Chondrocyte (in vitro differentiated cells): ENCODE measurements at places on chromosomes 11 and 22.

DNA sequence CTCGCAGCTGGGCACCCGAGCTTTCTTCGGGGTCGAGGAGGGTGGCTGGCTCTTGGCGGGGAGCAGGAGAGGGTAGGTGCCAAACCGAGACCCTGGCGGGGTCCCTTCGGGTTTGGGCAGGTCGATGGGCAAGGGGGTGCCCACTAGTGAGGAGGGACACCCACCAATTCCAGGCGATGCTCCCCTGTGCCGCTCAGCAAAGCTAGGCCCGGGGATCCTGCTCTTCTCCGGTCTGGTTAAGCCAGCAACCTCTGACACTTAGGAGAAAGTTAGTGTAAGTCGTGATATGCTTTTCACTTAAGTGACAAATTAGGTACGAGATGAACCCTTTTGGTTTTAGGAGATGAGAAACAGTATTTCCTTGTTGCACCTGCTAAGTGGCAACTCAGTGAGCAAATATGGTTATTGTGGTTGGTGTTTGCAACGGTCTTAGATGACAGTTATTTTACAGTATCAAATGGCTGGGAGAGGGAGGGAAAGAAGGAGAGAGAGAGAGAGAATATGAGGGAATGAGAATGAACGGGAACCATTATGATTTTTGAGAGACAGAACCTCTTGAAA lies 565 bp downstream of the NUCB2 start:
- DNase-seq, result no peak

- DNase-seq, result no peak
Observed at GRCh38 chr11:135008001-135008405, 596.0 kb upstream of the B3GAT1 start.

DNA sequence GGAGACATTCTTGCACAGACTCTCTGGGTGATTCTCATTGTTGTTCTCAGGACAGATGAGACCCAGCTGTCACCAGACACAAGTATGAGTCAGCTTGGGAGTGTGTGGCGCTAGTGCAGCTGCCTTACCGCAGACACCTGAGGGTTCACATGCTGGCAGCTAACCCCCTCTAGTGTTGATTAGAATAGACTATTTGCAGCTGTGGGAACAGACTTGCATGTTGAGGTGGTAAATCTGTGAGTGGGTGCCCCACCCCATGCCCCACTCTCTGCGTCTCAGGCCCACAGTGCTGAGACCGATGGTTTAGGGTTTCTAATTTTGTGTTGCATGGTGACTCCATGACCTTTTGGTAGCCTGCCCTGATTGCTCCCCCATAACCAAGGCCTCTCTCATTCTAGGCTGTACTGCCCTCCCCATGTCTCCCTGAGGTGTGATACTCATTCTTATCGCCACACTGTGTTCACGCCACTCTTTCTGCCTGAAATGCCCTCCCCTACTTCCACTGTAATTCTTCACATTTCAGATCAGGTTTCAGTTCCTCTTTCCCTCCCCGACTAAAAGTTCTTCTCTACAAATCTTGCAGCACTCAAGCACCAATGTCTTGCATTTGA lies 73.7 kb upstream of the KIRREL3 start:
- DNase-seq, result no peak

DNA sequence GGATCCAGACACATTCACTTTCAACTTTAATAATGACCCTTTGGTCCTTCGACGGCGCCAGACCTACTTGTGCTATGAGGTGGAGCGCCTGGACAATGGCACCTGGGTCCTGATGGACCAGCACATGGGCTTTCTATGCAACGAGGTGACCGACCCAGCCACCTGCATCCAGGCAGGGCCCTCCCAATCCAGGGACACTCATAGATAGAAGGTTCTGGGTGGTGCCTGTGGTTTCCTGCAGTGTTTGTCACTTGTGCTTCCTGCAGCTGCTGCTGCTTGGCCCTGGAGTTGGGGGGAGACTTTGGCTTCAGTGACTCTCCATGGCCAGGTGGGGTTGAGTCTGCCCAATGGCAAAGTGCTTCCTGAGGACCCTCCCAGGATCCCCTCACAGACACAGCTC lies 7.3 kb downstream of the APOBEC3B start:
- DNase-seq, result no peak

DNA sequence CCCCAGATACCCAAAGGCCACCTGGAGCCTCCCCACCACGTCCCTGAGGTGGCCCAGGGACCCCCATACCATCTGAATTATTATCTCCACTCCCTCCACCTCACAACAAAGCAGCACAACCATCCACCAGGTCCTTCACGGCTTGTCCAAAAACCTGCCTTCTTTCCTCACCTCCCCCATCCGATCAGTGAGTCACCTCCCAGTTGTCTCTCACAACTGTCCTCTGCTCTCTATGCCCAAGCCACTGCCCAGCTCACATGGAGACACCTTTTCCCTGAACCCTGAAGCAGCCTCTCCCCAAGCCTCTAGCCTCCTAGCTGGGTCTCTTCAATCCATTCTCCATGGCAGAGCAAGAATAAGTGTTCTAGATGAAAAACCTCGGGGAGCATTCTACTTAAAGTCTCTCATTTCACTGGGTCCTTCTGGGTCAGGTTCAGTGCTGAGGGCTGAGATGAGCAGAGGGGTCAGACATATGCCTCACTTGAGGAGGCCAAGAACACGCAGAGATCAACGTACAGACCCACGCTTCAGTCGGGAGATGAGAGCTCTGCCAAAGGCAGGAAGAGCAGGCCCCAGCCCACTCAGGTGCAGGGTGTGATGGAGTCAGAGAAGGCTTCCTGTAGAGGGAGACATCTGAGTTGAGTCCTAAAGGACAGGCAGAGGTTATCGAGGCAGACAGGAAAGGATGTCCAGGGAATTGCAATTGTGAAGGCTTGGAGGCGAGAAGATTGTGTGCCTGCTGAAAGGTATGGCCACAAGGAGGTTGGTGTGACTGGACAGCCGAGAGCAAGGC lies 74.7 kb downstream of the PDE2A start:
- DNase-seq, result no peak

- no peak for DNase-seq
Observed at GRCh38 chr11:14101388-14101787, 138.9 kb downstream of the SPON1 start.

DNA sequence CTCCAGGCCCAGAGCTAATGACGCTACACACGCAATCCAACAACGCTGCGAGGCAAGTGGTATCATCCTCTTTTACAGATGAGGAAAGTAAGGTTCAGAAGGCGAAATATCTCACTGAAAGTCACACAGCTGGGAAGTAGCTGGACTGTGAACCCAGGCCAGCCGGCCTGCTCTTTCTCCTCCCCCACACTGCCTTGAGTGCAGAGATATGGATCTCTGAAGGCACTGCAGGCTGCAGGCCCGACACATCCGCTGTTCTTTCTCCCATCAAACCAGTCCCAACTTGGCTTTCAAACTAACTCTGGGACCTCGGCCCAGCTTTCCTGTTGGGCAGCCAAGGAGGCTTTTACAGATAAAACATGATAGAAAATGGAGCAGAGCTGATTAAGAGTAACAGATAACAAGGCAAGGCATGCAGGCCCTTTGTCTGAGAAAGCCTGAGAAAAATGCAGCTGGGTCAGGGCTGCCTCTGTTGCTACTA lies 64.0 kb upstream of the PTPRJ start:
- DNase-seq, result no peak

GRCh38 chr11:9259981-9260837 lies 4.9 kb downstream of the DENND5A start:
- no peak for DNase-seq

DNA sequence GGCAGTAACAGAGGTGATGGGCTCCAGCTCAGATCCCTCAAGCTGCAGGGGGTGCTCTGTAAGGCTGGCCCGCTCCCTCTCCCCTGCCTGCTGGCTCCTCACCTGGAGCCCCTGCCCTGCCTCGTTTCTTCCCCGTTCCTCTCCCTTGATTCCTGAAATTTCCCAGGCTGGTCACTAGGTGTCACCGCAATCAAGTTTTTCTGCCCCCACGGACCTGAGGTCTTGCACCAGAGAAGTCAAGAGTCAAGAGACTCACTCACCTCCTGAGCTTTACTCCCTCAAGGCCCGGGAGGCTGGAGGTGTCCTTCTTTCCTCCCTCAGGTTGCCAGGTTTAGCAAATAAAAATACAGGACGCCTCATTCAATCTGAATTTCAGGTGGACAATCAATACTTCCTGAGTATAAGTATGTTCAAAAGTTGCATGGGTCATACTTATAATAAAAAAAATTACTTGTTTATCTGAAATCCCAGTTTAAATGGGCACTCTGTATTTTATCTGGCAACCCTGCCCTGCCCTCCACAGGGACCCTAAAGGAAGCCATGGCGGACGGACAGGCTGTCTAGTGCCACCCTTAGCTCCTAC lies 69.2 kb downstream of the SCUBE1 start:
- DNase-seq, result no peak

DNA sequence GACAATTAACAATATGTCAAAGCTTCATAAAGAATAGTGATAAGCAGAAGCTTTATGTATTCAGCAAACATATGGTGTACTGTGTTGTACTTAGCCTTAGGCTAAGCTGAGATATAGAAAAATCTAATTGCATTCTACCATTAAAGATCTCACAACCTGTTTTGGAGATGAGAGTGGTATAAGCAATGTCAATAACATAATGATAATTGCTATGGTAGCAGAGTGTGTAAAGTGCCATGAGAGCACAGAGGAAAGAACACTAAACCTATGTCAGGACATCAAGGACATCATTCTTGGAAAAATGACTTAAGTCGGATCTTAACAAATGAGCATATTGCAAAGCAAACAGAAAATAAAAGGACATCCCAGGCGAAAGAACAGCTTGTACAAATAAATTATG lies 28.6 kb upstream of the ANGPTL5 start:
- DNase-seq, result no peak

DNA sequence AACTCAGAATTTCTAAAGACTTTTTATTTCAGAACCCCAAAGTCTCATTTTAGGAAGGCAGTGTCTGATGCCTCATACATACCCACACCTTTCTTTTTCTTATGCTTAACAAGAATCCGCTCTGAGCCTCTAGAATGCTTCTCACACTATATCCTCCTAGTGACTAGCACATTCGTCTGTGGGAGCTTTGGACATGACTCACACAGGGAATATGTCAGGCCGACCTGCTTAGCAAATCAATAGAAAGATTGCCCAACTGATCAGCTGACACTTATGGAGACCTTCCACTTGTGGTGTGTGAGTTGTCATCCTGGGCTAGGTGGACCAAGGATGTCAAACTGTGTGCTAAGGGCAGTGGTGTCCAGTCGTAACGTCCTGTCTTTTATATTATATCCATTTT lies 129.9 kb upstream of the TTC12 start:
- DNase-seq, result no peak

GRCh38 chr11:1836011-1836945 lies 1.5 kb downstream of the SYT8 start:
- DNase-seq, result no peak

DNA sequence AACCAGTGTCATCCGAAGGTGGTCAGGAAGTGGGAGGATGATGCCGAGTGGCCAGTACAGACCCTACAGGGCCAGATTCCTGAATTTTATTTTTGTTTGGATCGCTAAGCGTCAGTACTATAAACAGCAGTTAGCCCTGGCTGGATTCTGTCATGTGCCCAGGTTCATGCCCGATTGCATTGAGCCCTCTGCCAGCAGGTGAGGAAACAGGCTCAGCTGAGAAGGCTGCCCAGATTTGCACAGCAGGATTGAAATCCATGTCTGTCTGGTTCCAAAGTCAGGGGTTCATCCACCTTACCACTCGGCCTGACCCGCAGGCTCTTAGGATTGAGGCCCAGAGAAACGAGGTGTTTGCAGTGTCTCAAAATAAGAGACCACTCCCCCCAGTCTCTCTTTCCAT lies 9.1 kb upstream of the TBC1D22A start:
- DNase-seq, result no peak

DNA sequence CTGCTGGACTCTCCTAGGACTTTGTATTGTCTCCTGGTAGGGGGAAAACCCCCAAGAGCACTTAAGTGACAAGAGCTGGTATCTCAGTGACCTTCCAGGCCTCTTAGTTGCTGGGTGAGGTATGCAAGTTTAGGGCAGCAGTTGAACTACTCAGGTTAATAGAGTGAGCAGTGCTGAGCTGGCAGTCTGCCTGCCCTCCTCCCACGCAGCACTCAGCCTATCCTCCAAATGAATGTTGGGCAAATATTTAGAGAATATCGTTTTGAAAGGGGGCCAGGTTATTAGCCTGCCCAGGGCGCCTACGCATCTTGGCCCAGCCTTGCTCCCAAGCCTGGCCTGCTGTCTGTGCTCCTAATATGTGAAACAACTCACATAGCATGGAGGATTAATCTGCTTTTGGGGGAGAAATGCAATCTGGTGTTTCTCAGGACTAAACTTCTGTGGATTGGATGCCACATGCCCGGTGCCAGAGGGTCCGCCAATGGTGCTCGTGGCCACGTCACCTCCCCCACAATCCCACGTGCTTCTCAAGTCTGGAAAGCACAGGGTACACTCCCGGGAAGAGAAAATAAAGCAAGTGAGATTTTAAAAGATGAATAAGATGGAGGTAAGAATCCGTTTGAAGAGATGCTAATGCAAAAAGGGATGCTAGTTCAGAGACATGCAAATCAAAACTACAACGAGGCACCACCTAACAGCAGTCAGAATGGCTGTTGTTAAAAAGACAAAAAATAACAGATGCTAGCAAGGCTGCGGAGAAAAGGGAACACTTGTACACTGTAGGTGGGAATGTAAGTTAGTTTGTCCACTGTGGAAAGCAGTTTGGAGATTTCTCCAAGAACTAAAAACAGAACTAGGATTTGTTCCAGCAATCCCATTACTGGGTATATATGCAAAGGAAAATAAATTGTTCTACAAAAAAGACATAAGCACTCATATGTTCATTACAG lies 67.7 kb downstream of the SPON1 start:
- DNase-seq, result no peak

DNA sequence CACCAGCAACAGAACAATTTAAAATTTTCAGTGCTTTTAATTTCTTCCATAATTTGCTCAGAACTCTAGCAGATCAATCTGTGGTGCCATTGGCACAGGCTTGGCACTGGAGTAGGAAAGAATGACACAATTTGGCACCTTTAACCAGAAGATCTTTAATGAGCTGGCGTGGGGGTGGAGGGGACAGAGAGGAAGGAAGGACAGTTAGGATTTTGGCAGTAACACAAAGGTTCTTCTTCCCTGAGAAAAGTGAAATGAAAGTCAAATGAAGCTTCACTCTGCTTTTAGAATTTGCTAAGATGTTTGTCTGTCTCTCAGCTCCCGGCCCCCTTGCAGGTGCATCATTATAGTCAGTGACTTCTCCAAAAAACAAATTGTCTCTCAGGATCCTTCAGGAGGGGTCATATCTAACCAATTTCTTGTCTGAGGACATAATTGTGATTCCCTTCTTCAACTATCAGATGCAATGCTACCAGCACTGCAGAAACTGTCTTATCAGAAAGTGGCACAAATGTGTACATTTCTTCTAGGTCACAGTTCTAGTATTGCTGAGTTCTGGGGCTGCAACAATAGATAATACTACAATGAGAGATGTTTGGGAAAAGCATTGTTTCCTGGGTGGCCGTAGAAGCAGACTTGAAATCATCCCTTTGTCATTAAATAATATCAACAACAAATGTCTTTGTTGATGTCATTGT lies 66.8 kb downstream of the CSTPP1 start:
- DNase-seq, result no peak

GRCh38 chr11:75924966-75925784 lies 110.2 kb downstream of the UVRAG start:
- DNase-seq, result no peak

GRCh38 chr11:95780544-95780943 lies 9.0 kb downstream of the FAM76B start:
- DNase-seq, result no peak

- no peak for DNase-seq
Observed at GRCh38 chr11:112972399-112973145, 11.4 kb downstream of the NCAM1 start.

GRCh38 chr11:10895285-10895684 lies 37.4 kb upstream of the ZBED5 start:
- DNase-seq, result no peak
